ENCODE measurements at places on chromosomes 7 and 10.

- no peak for DNase-seq
Measured at GRCh38 chr7:94001396-94001795, 2.8 kb downstream of the BET1 start.

DNA sequence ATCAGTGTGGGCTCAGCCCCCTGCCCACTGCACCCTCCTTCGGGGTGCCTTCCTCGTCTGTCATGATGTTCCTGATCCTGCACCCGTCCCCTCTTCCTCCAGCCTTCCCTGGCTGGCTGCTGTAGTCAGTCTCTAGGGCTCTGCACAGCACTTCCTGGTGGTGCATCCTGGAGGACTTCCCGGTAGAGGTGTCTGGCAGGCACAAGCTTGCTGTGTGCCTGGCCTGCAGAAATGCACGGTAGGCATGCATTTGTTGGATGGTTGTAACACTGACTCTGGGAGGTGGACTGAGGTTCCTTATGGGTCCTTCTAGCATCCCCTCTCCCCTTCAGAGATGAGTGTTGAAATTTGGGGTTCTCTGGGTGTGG lies 92.8 kb downstream of the BMS1 start:
- no peak for DNase-seq

- peak; percentile 92 for DNase-seq
Measured at GRCh38 chr7:84999450-84999849, 187.4 kb downstream of the SEMA3D start.

GRCh38 chr7:74453322-74454011 lies at the start of gene GTF2IRD1:
Gene GTF2IRD1 (plus strand): TSS chr7:74453906. CDS start chr7:74508081, 54,175 bp downstream.
- peak; percentile 88 for DNase-seq

DNA sequence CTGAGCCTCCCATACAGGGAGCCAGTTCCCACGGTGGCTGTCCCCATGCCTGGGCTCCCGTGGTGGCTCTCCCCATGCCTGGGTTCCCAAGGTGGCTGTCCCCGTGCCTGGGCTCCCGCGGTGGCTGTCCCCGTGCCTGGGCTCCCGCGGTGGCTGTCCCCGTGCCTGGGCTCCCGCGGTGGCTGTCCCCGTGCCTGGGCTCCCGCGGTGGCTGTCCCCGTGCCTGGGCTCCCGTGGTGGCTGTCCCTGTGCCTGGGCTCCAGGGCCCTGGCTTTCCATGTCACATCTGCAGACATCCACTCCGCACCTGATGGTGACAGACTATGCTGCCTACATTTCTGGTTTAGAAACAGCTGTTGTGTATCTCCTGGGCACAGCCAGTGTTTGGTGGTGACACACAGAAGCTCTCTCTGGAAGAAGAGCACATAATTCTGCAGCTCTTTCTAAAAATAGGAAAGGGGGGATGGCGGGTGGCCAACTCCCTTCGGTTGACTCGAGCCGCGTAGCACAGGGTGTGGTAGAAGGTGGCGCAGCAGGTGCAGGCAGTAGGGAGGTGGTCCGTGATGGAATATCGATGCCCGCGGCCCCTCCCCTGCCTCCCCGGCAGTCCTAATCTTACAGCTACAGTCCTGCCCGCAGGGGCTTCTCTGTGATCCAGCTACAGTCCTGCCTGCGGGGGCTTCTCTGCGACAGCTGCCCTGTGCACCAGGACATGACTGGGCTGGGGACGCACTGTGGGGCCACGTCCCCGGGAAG lies 251.2 kb downstream of the DNAJB6 start:
- DNase-seq, result peak; percentile 58

GRCh38 chr10:20234579-20234978 lies 418.3 kb downstream of the PLXDC2 start:
- no peak for DNase-seq

- DNase-seq, result peak; percentile 4
Measured at GRCh38 chr7:64504581-64505120, 58.2 kb downstream of the ZNF680 start.

DNA sequence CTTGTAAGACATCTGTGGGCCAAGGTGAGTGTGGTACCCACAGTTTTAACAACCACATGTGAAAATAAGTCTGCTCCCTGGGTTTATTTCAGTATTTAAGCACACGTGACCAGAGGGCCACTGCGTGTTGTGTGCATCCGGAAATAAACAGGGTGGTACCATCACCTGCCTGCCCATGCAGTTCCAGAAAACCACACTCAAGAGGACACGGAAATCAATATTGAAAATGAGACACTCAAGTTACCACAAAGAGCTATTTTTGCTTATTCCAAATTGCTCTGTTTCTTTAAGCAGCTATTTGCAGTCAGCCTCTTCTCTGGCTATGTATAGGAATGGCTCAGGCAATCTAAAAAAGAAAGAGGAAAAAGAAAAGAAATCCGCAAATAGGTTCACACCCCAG lies 71.8 kb upstream of the LOXL4 start:
- no peak for DNase-seq

- DNase-seq, result peak; percentile 35
Measured at GRCh38 chr10:126041804-126042231, 145.5 kb downstream of the FANK1 start.

GRCh38 chr7:130948822-130949221 lies 214.8 kb upstream of the KLF14 start:
- no peak for DNase-seq

- DNase-seq, result no peak
Measured at GRCh38 chr7:106462914-106463482, 178.2 kb upstream of the NAMPT start.

All from NCI-H69 (cell line).